GM12864 (cell line): ENCODE measurements at places on chromosomes 7 and 10.

GRCh38 chr10:92722349-92722748 lies 32.6 kb downstream of the HHEX start:
- no peak for DNase-seq

DNA sequence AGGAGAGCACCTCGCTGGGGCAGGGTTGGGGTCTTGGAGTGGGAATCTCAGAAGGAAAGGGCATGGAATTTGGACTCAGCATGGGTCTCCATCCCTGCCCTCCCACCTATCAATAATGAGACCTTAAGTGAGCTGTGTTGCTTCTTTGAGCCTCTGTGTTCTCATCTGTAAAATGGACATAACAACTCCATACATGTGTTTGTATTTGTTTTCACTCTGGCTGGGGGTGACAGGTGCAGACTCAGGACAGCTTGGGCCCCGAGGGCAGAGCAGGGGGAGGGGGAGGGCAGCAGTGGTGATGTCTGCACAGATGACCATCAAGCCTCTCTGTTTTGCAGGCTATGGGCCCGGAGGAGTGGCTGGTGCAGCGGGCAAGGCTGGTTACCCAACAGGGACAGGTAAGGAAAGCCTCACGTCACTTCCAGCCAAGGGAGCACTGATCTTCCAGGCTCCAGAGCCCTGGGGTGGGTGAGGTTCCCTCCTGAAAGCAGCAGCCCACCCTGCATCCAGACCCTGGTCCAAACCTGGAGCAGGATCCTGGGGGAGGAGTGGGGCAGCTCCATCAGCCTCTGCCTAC lies 19.9 kb downstream of the ELN start:
- no peak for DNase-seq

GRCh38 chr7:13540429-13540828 lies 449.0 kb downstream of the ETV1 start:
- DNase-seq = no peak

GRCh38 chr7:12637328-12637727 lies 50.1 kb upstream of the ARL4A start:
- DNase-seq = no peak

DNA sequence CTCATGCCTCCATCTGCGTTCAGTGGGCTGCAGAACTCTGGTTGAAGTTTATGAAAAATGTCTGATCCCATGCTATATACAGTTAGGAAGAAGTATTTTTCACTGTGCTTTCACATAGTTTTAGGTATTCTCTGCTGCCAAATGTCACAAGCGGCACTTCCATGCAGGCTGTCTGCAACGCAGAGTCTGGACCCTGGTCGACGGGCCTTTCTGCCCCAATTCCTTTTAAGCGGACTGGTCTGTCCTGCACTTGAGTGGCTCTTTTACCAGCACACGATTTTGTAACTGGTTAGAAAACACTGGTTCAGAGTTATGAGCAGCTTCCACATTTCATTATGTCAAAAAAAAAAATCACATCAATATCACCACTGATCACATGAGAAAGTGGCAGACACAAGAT lies 143.0 kb downstream of the DIP2C start:
- DNase-seq = no peak

GRCh38 chr10:121293110-121293509 lies 305.1 kb downstream of the FGFR2 start:
- DNase-seq = no peak

- DNase-seq = no peak
Measured at GRCh38 chr10:63071145-63071544, 62.0 kb upstream of the NRBF2 start.

DNA sequence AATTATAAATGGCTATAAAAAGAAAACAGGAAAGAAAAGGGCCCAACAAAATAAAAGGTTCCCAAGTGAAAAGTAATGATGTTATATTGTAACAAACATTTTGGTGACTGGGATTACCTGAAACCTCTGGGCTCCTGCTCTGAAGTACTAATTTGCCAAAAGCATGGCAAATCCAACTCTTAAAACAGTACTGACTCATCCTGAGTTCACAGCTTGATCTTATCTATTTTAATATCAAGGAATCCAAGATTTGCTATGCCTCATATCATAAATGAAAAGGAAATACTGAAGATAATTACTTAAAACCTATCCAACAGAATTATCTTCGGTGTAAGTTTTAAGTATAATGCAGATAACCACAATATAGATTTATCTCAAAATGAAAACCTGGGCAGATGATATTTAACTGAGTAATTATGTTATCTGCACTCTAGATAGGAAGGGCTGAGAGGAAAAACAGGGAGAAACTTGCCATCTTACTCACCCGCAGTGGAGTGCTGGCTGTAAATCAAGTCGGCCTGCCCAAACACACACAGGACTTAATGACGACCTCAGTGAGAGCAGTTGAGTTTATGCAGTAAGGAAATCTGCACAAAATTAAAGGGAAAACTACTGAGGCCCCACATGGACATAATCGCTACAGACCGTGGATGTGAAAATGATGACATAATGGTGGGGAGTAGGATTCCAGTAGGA lies 48.4 kb downstream of the MPP7 start:
- DNase-seq = no peak

GRCh38 chr7:127290116-127290655 lies 37.4 kb upstream of the GRM8 start:
- no peak for DNase-seq

- no peak for DNase-seq
Measured at GRCh38 chr7:26618449-26618848, 245.9 kb downstream of the SKAP2 start.

DNA sequence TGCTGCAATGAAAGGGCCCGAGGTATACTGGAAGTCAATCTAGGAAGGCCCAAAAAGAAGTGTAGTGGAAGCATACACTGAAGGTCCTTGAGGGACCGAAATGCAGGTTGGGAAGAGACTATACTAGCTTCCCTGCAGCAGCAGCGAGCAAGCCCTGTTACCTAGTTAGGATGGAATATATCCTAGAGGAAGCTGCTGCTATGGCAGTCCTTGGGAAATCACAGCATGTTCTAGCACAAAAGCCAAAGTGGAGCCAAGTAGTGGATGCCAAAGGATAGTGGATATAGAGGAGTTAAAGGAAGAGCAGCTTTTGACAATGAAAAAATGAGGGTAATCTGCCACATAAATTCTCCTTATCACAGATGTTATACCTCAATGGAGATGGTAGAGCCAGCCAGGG lies 123.8 kb upstream of the STARD3NL start:
- DNase-seq = no peak

DNA sequence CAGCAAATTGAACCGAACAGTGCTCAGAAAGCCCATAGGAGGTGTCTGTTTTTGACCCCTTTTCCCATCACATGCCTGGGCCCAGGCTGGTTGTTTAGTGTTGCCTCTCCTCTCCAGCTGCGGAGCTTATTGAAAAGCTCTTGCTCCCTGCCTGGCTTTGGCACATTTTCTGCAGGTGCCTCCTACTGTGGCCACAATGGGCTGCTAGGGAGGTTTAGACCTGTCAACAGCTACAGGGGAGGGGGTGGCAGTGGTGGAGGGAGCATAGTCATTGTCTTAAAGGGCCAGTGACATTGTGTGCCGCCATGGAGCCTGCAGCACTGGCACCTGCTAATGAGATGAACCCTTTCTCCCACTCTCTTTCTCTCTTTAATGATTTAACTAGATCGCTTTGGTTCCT lies 13.2 kb upstream of the ENO4 start:
- DNase-seq = no peak
